ENCODE measurements at places on chromosomes 7 and 10.

DNA sequence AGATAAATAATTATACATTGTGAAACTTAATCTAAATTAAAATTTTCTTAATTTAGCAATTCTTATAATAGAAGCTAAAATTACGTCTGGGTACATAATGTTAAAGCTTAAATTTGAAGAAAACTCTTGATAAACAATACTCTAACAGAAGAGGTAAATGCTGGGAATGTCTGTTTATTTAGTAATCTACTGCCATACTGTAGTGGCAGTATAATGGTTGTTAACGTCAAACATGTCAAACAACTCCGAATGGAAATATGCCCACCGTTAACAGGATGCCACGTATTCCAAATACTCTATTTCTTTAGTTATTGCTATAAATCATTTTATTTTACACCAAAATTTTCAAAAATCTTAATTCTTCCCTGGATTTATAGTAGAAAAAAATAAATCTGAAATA lies 40.0 kb upstream of the PTPN12 start:
- no peak for DNase-seq

- DNase-seq, result no peak
These were observed 1.7 kb downstream of the CACNA2D1 start for GRCh38 chr7:82441669-82442478.

DNA sequence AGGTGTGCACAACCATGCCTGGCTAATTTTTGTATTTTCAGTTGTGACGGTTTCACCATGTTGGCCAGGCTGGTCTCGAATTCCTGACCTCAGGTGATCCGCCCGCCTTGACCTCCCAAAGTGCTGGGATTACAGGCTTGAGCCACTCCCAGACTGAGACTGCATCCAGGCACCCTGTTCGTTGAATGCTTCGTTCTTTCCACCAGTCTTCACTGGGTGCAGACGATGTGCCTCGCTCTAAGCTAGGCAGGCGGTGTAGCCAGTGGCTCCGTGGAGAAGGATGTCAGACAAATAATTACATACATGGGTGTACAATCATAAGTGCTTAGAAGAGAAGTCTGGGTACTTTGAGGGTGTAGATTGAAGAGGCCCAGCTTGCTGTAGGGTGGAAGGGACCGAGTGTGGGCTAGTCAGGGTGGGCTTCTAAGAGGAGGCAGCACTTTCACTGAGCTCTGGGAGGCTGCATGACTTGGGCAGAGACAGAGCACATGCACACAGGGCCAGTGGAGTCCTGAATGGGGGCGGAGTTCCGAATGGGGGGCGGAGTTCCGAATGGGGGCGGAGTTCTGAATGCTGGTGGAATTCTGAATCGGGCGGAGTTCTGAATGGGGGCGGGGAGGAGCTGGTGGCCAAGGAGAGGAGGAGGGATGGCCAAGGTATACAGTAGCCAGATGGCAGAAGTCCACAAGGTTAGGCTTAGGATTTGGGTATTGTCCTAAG lies 74.3 kb downstream of the COL26A1 start:
- DNase-seq, result no peak

DNA sequence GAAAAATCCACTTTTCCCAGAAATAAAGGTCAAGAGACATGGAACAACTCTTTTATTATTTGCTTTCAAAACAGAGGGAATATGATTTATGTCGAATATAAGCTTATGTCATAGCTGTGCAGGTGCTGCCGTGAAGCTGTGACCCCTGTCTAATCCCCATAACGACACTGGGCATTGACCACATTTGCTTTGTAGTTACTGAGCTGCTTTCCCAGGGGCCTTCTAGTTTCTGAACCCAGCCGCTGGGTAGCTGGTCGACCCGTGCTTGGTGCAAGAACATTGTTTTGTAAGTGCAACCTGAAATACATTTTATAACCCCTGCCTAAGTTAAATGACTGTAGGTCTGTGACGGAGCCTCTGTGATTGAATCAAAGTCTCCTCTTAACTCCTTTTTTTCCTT lies 144.9 kb upstream of the HDAC9 start:
- no peak for DNase-seq

- DNase-seq, result peak; percentile 18
These were observed 47.3 kb downstream of the LRRN3 start for GRCh38 chr7:111138193-111138569.

DNA sequence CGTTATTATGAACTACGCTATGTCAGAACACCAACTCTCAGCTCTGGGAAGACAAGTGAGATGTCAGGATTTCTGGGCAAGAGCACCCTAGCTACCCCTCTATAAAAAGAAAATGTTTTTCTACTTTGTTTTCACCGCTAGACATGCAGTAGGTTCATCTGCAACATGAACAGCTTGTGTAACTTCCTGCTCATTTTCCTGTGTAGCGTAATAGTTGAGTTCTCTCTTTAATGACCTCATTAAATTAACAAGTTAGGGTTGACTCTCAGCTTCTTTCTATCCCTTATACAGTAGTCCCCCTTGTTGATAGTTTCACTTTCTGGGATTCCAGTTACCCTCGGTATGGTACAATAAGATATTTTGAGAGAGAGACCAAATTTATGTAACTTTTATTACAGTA lies 329.4 kb upstream of the ZNF32 start:
- DNase-seq, result no peak

GRCh38 chr7:44461387-44461786 lies 29.1 kb downstream of the NUDCD3 start:
- DNase-seq, result no peak

- no peak for DNase-seq
These were observed 98.4 kb upstream of the FZD1 start for GRCh38 chr7:91165846-91166230.

GRCh38 chr10:62759599-62760175 lies 44.8 kb upstream of the ADO start:
- DNase-seq, result no peak

- no peak for DNase-seq
These were observed 90.0 kb downstream of the PROSER2 start for GRCh38 chr10:11913079-11913641.

DNA sequence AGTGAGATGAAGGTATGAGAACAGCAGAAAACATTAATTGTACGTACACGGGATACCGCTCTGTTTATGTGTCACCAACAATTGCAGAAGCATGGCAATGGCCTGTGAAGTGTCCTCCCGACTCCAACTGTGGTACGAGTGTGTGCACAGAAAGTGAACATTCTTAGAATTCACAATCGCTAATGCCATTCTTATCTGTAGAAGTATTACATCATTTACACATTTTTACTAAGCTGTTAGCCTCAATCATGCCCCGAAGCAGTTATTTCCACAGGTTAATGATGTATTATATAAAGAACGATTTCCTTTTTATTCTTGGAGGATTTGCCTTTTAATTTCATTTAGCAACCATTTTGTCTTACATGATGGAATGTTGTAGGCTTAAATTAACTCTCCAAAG lies 103.4 kb downstream of the EVX1 start:
- no peak for DNase-seq

GRCh38 chr7:50321487-50322067 lies 17.1 kb downstream of the IKZF1 start:
- DNase-seq, result no peak

DNA sequence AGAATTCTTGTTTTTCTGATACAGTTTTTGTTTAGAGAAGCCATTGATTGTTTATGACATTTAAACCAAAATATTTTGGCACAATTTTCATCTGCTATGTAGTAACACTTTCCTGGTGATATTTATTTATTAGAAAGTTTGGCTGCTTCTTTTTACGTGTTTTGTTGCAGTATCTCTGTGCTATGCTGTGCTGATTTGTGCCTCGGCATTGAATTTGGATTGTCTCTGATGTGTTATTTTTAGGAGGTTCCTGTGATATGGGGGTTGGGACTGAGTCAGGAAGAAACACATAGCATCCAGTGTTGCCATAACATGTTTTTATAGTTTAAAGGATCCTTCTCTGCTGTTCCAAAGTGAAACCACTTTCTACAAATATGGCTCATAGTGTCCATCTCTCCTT lies 1197.7 kb upstream of the LRRN3 start:
- DNase-seq, result no peak

- DNase-seq, result no peak
These were observed 896.9 kb upstream of the PHF14 start for GRCh38 chr7:10076660-10077300.

DNA sequence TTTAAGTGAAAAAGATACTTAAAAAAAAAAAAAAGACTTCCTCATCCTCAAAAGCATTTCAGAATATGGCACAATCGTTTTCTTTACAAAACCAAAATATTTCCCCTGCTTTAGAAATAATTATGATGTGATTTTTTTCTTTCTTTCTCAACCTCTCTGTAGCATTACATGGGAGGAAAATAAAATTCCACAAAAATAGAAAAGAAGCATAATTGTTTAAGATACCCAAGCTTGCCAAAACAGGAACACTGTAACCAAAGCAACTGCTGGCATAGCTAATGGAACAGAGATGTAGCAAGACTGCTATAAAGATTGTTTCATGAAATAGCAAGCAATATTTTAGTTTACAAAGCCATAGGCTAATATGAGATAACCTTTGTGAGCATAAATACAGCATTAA lies 75.6 kb upstream of the GPR22 start:
- no peak for DNase-seq

DNA sequence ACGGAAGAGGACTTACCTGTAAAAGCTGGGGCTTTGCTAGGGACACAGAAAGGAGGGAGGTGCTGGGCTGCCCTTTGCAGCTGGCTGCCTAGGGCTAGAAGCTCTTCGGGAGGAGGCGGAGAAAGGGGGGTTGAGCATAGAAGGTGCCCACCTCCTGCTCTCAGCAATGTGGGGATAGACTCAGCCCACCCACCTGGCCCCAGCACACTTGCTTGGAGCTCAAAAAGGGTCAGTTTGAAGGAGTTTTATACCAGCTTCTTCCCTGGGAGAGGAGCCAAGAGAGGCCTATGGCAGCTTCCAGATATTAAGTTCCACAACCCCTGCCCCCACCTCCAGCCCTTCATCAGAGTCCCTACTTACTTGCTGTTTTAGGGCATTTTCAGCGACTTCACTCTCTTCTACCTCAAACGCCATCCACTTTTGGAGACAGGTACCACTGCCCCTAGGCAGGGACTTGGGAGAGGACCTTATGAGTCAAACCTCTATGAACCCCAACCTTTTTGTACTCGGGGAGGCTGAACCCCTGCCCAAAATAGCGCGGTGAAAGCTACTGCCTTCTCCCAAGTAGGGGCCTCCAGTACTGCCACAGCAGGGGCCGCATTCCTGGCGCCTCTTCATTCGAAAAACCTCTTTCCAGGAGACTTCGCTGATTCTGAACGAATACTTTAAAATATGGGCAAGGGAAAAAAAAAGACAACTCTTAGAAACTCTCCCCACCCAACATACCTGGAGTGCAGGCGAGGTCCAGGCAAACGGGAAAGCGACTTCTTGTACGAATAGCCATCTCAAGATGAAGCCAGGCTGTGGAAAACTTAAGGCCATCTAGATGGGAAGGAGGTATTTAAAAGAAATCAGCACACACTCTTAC lies 1.2 kb upstream of the EVX1 start:
- DNase-seq, result no peak

DNA sequence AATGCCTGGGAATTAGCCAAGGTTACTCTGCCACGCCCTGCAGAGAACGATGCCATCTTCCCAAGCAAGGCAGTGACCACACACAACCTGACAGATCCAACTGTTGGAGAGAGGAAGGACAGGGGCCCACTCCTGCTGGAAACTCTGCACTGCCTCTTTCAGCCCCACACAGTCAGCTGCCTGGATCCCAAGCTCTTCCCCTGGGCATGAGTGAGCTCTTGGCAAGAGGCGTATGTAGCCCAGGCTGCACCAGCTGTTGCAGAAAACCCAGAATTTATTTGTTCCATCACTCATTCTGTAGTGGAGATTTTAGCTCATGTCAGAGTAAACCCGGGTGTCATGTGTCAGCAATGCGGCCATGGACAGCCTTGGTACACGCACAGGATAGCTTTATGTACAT lies 135.1 kb upstream of the TRIM24 start:
- DNase-seq, result no peak

DNA sequence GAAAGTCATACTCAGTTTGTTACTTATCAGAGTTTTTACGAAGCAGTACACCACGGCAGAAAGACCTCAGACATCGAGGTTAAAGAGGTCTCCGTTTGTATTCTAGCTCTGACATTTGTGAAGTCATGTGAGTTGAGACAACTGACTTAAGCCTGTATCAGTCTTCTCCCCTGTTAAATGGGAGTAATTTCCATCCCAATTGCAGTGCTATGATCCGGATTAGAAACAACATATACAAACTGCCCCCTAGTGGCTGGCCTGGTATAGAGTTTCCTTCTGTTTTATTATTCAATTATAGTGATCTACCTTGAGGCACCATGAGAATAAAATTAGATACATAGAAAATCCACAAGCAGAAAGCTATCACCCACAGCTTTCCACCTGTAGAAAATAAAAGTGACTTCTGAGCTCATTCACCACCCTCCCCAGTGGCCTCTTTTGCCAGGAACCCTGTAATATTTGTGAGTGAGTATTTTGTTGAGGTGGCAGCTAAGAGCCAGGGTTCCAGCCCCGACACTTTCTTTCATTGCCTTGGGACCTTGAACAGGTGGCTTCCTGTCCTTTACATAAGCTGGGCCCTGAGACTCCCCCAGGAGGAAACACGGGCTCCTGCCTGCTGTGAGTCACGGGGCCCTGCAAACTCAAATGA lies 607.2 kb upstream of the MGMT start:
- DNase-seq, result no peak

GRCh38 chr10:31314256-31315150 lies 4.5 kb upstream of the ZEB1 start:
- no peak for DNase-seq

- no peak for DNase-seq
These were observed 37.4 kb upstream of the GRM8 start for GRCh38 chr7:127290116-127290655.

- no peak for DNase-seq
These were observed 66.8 kb downstream of the MAD1L1 start for GRCh38 chr7:2165610-2166594.

DNA sequence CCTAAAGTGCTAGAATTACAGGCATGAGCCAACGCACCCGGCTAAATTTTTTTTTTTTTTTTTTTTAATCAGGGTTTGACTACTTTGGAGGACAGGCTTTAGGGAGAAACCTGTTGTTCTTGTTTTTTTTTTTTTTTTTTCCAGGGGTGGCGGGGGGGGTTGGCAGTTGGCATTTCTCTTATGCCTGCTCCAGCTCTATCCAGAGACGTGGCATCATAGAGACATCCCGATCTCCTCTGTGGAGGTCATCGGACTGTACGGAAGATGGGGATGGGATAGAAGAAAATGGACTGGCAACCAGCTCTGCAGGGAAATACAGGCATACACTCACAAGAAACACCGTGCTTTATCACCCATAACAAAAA lies 130.8 kb downstream of the PRPF18 start:
- DNase-seq, result no peak

DNA sequence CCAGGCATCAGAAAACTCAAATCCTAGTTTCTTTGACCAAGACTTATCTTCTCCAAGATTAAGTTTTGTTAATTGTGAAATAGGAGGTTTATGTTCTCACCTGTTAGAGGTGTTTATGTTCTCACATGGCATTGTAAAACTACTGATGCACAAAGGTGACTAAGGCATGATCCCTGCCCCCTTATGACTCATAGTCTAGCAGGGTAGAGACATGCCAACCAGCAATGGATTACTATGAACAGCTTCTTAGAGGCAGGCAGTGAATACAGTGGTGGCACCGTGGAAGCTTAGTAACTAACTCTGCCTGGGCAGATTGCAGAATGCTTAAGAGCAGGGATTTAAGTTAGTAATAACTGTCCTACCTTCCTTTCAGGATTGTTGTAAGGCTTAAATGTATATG lies 400.9 kb downstream of the SORCS3 start:
- no peak for DNase-seq

GRCh38 chr10:12586741-12587140 lies 237.4 kb downstream of the CAMK1D start:
- no peak for DNase-seq

- no peak for DNase-seq
These were observed 1.4 kb downstream of the CCNJ start for GRCh38 chr10:96044736-96045135.

GRCh38 chr7:134018306-134018705 lies 108.8 kb upstream of the LRGUK start:
- DNase-seq, result no peak

Measured in stimulated activated CD4-positive, alpha-beta T cell treated with anti-CD3 and anti-CD28 coated beads, Interleukin-1b, Interleukin-23, amount 100 ng/mL, for 24 hours (primary cell).